Activated T-cell treated with anti-CD3 and anti-CD28 coated beads for 24 hours (primary cell): ENCODE measurements at places on chromosomes 4 and X.

- no peak for DNase-seq
Observed at GRCh38 chr4:100936661-100937375, 410.5 kb downstream of the PPP3CA start.

GRCh38 chr4:71334465-71334882 is 4.3 kb upstream of the SLC4A4 start:
- no peak for DNase-seq

- no peak for DNase-seq
Observed at GRCh38 chr4:71235311-71236201, 103.3 kb upstream of the SLC4A4 start.

DNA sequence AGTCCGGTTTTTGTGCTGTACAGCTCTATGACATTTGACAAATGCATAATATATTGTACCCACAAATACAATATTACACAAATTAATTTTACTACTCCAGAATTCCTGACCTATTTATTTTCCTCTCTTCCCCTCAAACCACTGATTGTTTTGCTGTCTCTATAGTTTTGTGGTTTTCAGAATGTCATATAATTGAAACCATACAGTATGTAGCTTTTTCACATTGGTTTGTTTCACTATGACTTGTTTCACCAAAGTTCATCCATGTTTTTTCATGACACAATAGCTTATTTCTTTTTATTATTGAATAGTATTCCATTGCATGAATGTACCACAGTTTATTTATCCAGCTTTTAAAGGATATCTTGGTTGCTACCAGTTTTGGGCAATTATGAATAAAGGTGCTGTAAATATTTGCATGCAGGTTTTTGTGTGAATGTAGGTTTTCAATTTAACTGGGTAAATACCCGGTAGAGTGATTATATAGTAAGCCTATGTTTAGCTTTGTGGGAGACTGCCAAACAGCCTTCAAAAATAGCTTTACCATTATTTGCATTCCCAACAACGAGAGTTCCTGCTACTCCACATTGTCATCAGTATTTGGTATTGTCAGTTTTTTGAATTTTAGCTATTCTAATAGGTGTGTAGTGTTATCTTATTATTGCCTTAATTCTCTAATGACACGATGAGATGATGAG is 25.9 kb downstream of the RNF175 start:
- no peak for DNase-seq

GRCh38 chr4:155620637-155621036 is 46.0 kb upstream of the GUCY1A1 start:
- DNase-seq = no peak

- no peak for DNase-seq
Observed at GRCh38 chr4:169952236-169953002, 73.8 kb downstream of the MFAP3L start.

- no peak for DNase-seq
Observed at GRCh38 chr4:156101571-156101970, 147.9 kb upstream of the CTSO start.

GRCh38 chrX:154368630-154369448 is 5.6 kb downstream of the FLNA start:
- DNase-seq = peak; percentile 85

GRCh38 chr4:183830438-183830985 is 74.6 kb upstream of the STOX2 start:
- DNase-seq = no peak

- DNase-seq = no peak
Observed at GRCh38 chr4:120062663-120063195, 3.9 kb downstream of the MAD2L1 start.

- DNase-seq = no peak
Observed at GRCh38 chrX:10008483-10009056, 41.4 kb downstream of the CLDN34 start.

- DNase-seq = no peak
Observed at GRCh38 chr4:56400560-56400959, 13.3 kb upstream of the AASDH start.

GRCh38 chr4:123524958-123525628 is 128.5 kb downstream of the SPRY1 start:
- no peak for DNase-seq

DNA sequence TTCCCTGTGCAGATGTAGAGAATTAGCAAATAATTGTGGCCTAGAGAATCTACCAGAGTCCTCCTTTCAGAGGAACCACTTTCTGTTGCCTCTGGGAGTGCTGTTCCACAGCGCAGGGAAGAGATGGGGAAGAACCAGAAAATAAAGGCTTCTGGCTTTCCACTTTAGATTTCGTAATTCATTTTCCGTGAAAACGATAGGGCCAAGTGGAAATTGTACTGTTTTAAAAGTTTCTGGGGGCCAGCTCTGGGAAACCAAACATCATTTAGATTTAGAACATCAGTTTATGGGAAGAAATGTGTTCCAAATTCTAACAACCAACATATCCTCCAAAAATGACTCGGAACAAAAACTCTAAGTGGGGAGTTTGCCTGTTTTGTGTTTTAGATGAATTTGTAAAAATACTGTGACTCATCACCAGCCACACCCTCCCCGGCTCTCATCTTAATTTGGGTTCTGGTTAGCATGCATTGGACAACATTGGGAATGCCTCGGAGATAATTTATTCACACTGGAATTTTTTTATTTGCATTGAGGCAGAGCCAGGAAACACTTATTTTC is 65.2 kb upstream of the LNX1 start:
- DNase-seq = no peak

DNA sequence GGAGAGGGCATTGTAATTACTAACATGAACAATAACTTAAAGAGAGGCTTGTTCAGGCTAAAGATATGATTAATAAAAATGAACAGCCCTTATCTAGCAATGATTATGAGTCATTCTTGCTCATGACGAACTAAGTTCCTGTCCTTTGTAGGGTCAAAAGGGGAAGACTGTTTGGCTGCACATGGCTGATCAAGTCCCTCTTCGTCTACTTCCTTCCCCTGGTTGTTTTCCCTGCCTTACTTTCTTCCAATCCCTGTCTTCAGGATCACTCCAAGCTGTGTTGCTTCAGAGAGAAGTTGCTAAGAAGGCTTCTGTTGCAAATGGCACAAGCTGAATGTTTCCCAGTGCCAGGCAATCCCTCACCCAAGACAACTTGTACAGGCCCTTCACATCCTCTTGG is 115.0 kb upstream of the HS3ST1 start:
- DNase-seq = no peak
